Fibroblast of skin of abdomen (primary cell): ENCODE measurements at places on chromosomes 1 and 21.

GRCh38 chr1:167722152-167722869, 529 bp downstream of the MPZL1 start:
- DNase-seq, result peak; percentile 23

- no peak for DNase-seq
Measured at GRCh38 chr1:203041351-203041932, 15.2 kb downstream of the PPFIA4 start.

DNA sequence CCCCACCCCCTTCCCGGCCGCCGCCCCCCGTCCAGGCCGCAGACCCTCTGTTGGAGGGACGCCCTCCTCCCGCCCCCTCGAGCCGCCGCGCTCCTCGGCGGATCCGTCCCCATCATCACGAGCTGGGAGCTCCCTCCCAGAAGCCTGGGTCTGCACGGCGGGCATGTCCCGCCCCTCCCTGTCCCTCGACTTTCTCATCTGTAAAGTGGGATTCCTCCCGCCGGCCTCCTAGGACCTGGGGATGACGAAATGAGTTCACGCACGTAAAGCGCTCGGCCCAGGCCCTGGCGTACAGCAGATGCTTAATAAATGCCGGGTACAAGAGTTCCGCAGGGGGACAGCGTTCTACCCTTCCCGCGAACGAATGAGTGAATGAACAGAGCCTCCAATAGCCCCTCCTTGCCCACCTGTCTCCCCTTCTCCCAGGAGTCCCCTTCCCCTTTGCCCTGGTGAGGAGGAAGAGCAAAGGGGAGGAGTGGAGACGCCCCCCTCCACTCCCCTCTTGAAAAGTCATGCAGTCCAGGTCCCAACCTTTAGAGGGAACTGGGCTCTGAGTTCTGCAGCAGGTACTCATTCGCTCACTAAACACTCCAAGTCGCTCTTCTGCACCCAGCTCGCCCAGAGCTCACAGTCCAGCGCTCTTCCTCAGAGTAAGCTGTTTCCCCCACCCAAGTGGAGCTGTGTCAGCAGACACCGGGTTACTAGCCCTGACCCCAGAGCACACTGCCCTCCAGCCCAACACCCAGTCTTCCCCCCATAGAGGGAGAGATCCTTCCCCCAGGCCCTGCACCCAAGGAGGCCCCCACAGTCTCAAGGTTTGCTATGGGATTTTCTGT, 16.8 kb downstream of the RAP1GAP start:
- no peak for DNase-seq

DNA sequence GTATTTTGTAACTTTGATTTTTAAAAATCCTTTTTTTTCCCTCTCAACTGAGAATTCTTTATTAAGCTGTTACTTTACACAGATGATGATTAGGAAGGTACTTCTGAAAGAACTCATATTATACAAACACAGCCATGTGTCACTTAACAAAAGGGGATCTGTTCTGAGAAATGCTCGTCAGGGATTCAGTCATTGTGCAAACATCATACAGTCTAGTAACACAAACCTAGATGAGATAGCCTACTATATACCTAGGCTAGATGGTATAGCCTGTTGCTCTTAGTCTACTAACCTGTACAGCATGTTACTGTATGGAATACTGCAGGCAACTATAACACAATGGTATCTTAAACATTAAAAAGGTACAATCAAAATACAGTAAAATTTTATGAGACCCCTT, 24.9 kb downstream of the AHCTF1 start:
- no peak for DNase-seq

DNA sequence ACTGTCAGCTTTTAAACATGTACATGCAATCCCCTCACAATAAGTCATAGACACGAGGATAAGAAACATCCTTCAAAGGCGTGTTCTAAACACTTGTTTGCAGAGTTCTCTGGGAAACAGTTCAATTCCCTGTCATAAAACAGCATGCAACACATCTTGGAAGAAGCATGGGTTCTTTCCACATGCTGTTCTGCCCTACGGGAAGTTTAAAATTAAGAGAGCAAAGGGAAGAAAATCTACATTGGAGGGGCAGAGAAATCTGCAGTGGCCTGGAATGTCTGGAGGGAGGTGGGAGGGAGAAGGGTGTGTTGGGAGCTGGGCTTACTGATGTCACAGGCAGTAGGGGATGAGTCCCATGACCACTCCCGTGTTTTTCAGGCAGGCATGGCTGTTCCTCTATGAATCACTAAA, 98.3 kb upstream of the SLC2A1 start:
- DNase-seq, result peak; percentile 43

- no peak for DNase-seq
Measured at GRCh38 chr1:15132965-15133364, 20.6 kb upstream of the TMEM51 start.

DNA sequence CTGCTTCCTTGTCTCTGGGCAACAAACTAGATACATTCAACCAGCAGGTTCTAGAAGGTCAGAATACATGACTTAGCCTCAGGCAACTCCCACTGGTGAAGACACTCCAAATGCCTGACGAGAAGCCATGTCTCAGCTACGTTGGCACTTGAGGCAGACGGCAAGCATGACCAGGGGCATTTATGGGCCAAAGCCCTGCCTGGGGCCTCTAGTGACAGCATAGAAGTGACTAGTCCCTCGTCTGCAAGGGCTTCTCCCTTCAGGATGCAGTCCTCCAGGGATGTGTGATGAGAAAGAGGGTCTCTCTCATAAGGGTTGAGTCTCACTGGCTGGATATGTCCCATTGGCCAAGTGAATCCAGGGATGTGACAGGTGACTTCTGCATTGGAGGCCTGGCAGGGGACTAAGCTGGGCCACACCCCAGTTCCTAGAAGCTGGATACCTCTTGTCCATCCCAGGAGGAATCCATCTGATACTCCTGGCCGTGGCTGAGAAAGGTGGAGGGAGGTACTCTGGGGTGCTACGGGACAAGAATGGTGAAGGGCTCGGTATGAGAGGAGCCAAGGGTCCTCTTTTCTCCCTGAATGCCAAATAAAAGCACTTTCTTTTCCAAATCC, 148.6 kb upstream of the HMGB4 start:
- no peak for DNase-seq
